Cortex of kidney (tissue), 1 donor: ENCODE measurements at places on chromosomes 5 and 9.

- no peak for DNase-seq
Observed at GRCh38 chr5:130890610-130891009, 274.4 kb downstream of the HINT1 start.

DNA sequence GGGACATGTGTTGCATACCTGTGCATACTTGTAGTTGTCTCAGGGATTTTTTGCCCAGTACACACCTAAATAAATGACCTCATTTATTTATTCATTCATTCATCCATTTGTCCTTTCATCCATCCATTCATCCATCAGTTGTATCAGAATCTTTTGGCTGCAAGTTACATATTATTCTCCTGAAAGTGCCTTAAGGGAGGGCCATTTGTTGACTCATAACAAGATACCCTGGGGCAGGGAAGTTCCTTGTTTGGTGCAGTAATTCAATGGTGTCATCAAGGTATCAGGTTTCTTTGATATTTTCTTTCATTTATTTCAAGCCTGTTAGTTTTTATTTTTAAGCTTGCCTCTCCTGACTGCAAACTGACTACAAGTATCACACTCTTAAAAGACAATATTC lies 597.9 kb upstream of the TLE4 start:
- DNase-seq, result no peak

DNA sequence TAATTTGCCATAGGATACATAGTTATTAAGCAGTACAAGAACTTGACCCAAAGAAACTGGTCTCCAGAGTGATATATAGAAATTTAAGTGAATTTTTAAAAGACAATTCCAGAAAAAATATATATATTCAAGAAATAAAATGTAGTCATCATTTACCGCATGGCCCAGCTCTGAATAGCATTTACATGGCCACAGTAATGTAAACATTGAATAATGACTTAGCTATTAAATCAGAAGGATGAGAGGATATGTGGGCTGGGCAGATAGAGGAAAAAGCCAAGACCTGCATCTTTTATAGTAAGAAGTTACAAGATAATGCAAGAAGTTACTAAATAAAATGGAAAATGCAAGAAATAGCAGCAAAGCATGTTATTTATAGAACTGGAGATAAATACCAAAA lies 405.2 kb upstream of the WWC1 start:
- DNase-seq, result no peak

DNA sequence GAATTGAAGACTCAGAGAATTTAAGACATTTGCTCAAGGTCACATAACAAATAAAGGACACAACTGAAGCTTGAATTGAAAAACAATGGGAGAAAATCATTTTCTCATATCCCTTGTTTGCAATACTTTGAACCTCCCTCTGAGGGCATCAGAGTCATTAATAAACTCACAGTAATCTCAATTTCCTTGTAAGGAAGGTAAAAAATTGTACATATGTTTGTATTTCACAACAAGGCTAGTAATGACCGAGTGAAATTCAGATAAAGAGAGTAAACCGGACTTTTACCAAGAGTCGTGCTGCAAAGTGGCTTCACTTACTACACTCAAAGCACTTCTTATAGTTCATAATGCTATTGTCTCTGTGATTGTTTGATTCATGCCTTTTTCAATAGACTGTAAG lies 665.0 kb downstream of the NR2F1-AS1 start:
- DNase-seq, result no peak

DNA sequence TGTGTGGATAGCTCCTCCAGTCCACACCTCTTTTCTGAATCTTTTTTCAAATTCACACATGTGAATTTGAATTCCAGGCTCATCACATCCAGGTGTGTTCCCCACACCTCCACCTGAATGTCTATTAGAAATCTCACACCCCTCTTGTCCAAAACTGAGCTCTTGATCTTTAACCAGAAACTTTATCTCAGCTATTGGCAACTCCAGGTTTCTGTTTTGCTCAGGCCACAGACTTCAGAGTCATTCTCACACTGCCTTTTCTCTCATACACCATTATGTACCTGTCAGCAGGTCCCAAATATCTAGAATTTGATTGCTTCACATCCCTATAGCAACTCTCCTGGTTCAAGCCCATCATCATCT lies 11.6 kb downstream of the NIPSNAP3B start:
- no peak for DNase-seq

DNA sequence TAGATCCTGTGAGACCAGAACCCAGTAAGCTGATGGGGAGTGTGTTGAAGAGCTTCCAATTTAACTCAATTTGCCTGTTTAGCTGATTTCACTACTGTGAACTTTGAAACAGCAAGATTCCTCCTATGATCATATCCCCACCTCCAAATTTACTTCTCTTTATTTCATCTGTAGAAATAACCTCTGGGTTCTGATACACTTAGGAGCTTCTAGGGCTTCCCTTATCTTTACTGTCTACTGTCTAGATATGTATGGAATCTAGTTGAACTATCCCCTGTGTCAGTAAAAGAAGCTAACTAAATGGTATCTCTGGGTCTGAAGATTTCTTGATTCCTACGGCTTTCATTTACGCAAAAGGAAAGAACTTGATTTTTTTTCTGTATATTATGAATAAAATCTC lies 116.8 kb downstream of the GCNT1 start:
- no peak for DNase-seq

DNA sequence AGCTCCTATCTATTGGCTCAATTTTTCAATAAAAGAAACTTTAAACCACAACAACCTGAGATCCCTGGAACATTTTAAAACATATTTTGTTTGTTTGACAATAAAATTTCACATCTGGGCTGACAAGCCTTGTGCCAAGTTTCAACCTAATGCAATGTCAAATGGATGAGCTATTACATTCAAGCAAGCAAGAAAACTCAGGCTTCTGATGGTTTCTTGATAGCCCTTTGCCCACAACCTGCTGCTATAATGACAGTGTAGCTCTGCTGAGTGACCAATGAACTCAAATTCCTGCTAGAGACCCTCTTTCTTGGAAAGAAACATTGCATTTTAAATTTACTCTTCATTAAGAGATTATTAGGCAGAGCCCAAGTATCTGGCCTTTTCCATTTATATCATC lies 472.9 kb downstream of the ARHGEF28 start:
- no peak for DNase-seq

DNA sequence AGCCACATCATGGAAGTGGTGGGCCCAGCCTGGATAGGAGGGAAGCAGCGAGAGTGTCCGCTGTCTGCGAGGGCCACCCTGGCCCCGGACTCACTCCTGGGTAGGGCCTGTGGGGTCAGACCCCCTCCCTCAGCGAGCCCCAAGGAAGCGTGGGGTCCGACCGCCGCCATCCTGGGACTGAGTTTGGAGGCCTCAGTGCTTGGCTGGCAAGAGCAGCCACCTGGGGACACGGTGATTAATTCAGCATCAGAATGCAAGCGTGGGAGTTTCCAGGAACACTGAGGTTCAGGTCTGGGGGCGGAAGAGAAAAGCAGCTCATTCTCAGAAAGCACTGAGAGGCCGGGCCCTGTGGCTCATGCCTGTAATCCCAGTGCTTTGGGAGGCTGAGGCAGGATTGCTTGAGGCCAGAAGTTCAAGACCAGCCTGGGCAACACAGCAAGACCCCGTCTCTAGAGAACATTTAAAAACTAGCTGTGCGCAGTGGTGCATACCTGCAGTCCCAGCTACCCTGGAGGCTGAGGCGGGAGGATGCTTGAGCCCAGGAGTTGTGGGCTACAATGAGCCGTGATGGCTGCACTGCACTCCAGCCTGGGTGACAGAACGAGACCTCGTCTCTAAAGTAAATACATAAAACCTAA lies 18.3 kb upstream of the CAMSAP1 start:
- DNase-seq, result no peak

- no peak for DNase-seq
Observed at GRCh38 chr5:10875201-10875768, 114.3 kb upstream of the DAP start.

DNA sequence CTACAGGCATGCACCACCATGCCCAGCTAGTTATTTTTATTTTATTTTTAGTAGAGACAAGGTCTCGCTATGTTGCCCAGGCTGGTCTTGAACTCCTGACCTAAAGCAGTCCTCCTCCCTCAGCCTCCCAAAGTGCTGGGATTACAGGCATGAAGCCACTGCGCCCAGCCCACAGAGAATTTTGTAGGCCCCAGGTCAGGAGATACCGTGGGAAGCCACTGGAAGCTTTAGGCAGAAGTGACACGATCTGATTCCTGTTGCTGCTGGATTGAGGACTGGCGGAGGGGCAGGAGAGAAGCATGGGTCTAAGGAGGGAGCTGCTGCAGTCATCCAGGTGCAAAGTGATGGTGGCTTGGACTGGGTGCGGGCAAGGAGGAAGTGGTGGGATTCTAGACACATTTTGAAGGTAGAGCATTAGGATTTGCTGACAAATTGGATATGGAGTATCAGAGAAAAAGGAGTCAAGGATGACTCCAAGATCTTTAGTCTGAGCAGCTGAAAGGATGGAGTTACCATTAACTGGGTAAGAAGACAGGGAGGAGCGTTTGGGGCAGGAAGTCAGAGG lies 20.7 kb downstream of the TCF7 start:
- no peak for DNase-seq

- DNase-seq, result no peak
Observed at GRCh38 chr9:129664746-129665388, 580 bp upstream of the PRRX2 start.

- no peak for DNase-seq
Observed at GRCh38 chr9:80874276-80874675, 815.1 kb downstream of the TLE1 start.

DNA sequence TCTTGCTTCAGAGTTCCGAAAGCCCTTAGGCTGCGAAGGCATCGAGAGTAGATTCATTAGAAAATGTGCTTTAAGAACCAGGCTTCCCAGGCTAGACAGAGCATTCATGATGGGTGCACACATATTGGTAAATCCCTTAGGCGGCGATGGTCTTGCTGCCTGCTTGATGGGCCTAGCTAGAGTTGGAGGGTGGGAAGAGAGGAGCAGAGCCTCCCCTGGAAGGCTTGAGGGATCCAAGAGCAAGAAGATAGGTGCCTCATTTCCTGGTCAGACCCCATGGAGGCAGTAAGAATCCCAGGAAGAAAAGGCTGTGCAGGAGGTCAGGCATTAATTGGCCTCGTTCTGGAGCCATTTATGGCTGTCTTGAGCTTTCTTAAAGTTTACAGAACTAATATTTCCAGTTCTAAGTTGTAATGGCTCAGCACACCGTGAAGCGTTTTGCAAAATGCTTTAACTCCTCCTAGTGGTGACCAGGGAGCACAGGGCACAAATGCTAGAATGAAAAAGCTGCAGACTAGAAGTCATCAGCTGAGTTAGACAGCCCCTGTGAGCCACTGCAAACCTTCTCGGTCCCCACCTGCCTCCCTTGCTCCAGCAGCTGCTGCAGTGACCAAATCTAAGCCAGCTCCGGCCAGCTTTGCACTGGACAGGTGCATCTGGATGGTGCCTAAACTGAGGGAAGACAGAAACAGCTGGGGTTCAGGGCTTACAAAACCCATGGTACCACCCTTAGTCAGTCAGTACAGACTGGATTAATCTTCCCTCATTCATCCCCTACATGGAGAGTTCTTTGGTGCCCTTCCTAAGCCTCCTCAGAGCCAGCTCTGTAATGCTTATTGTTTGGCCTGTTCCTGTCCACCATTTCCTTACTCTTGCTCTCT lies 14.7 kb downstream of the SLC45A2 start:
- DNase-seq, result no peak

DNA sequence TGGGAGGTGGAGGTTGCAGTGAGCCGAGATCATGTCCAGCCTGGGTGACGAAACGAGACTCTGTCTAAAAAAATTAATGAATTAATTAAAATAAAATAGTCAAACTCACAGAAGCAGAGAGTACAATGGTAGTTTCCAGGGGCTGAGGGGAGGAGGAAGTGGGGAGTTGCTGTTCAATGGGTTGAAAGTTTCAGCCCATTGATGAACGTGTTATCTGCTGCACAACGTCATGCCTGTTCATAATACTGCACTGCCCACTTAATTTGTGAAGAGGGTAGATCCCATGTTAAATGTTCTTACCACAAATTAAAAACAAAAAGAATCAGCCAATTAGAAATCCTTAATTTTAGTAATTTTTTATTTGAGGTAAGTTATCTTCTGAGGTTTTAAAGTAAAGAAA lies 16.4 kb upstream of the RUFY1 start:
- DNase-seq, result no peak

DNA sequence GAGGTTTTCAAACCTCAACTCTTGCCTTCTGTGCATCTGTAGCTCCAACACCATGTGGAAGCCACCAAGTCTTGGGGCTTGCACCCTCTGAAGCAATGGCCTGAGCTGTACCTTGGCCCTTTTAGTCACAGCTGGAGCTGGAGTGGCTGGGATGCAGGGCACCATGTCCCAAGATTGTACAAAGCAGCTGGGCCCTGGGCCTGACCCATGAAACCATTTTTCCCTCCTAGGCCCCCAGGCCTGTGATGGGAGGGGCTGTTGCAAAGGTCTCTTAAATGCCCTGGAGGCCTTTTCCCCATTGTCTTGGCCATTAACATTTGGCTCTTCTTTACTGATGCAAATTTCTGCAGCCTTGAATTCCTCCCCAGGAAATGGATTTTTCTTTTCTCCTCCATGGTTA lies 11.8 kb upstream of the ENTREP1 start:
- no peak for DNase-seq

DNA sequence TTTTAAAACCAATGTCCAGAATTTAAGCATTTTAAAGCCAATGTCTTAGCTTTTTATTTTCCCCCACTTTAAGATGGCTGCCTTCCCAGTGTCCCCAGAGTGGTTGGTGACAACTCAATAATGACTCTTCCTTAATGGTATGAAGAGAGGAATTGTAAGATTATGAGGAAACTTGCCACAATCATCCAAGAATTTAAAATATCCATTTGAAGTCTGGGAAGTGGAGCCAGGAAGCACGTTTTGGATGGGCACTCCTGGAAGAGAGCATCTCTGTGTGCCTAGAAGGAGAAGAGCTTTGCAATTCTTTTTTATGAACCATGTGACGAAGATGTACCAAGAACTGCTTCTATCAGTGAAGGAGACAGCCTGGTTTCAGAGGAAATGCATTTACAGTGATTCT lies 11.3 kb upstream of the IGFBPL1 start:
- DNase-seq, result no peak

GRCh38 chr9:111794835-111795556 lies at the start of gene SHOC1:
TSS of gene SHOC1 (minus strand) at chr9:111794937. CDS start at chr9:111791418, 3,519 bp downstream.
- DNase-seq, result no peak

DNA sequence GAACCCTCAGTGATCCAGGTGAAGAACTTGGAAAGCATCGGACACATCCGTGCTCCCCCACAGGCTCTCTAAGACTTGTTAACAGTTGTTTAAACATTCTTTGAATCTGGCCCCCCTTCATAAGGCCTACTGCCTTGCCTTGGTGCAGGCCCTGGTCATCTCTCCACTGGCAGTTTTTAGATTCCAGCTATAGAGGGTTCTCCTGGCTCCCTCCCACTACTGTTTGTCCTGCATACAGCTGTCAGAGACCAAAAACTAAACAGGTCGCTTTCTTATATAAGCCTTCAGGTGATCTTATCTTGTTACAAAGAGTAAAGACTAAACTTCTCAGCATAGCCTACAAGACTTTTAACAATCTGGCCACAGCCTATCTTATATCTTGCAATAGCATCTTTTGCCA lies 32.3 kb downstream of the NRG2 start:
- no peak for DNase-seq

- no peak for DNase-seq
Observed at GRCh38 chr9:70395652-70396051, 18.8 kb downstream of the KLF9 start.
